ENCODE measurements at places on chromosomes 12 and 14.

DNA sequence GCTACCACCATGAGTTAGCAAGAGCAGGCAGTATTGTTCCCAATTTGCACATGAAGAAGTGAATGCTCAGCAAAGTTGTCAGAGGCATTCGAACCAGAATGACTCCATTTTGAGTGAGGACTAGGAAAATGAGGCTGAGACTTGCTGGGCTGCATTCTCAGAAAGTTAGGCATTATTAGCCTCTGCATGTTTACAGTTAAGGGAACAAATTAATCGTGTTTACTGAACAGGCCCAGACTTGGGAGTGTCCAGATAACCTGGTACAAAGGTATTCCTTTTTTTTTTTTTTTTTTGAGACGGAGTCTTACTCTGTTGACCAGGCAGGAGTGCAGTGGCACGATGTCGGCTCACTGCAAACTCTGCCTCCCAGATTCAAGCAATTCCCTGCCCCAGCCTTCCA, 22.5 kb upstream of the VWF start:
- DNase-seq, result no peak

GRCh38 chr12:18258929-18259328, 2.4 kb upstream of the PIK3C2G start:
- DNase-seq, result no peak

GRCh38 chr14:63046339-63047268, 1.3 kb upstream of the KCNH5 start:
- DNase-seq, result no peak

GRCh38 chr12:1069846-1070245, 78.8 kb downstream of the ERC1 start:
- no peak for DNase-seq

DNA sequence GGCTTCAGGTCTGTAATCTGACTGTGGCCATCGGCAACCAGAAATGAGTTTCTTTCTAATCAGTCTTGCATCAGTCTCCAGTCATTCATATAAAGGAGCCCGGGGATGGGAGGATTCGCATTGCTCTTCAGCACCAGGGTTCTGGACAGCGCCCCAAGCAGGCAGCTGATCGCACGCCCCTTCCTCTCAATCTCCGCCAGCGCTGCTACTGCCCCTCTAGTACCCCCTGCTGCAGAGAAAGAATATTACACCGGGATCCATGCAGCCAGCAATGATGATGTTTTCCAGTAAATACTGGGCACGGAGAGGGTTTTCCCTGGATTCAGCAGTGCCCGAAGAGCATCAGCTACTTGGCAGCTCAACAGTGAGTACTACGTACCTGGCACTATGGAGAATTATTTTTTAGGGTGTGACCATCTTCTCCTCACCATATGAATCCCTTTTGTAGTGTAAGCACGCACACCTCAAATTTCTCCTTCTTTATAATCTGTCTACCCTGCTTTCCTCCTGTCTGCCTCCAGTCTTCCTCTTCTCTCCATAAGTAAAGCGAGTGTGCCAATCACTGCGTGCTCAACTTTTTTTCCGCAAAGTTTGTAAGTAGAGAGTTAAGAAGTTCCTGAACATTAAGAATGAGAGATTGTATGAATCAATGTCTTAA, at the start of gene TPH2:
Gene TPH2 (plus strand): TSS at position 118 of the 658 bp plus-strand sequence. CDS start 142 bp downstream, at position 260.
- DNase-seq, result peak; percentile 49

GRCh38 chr14:46672128-46672527, 20.5 kb upstream of the RPL10L start:
- DNase-seq, result no peak

DNA sequence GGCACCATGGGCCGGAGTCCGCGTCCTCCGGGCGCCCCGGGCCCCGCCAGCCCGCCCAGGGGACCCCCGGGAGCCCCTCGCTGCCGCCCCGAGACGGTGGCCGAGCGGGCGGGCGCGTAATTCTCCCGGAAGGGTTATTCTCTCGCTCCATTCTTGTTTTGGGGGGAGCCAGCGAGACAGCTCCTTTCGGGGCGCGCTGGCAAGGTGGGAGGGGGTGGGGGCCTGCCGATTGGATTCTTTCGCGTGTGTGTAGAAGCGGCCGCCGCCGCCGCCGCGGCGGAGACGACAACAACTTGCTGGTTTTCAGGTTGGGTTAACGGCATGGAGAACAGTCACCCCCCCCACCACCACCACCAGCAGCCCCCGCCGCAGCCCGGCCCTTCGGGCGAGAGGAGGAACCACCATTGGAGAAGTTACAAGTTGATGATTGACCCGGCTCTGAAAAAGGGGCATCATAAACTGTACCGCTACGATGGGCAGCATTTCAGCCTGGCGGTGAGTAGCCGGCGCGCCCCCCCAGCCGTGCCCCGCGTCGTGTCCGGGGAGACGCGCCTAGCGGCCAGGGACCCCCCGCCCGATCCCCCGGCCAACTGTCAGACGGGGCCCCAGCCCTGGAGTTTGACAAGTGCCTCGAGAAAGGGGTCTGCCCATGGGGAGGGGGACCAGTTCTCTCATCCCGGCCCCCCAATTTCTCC, 755 bp downstream of the SETD1B start:
- DNase-seq, result no peak

DNA sequence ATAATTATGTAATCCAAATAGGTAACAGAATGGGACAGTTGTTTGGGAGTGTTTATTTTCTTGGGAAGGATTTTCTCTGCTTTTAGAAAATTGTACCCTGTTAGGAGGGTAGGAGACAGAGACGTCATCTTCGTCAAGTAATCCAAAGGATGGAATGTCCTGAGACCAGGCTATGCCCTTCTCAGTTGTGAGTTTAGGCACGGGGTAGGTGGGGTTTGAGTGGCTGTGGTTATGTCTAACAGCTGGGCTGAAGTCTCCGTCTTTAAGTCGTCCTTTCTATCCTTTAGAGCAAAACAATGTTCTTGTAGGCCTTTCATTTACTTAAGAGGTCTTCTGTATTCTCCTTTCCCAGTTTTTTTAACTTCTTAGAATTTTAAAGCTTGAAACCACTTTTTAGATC, 5.7 kb downstream of the SOCS2 start:
- no peak for DNase-seq

DNA sequence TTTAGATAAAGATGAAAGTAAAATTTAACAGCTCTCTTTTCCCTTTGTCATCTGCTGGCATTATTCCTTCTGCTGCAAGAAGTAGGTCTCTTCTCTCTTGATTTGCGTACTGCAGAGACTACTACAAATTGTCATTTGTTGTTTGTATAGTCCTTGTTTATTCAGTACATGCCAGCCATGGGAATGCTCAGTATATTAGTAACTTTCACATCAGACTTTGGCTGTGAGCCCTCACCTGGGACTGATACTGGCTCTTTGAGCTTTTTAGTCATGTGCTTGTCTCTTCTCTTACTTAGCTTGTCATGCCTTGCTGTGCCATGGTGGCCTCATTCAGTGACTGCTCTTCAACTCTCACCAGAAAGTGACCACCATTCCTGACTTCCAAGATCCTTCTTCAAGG, 169.8 kb downstream of the PRKCH start:
- no peak for DNase-seq

DNA sequence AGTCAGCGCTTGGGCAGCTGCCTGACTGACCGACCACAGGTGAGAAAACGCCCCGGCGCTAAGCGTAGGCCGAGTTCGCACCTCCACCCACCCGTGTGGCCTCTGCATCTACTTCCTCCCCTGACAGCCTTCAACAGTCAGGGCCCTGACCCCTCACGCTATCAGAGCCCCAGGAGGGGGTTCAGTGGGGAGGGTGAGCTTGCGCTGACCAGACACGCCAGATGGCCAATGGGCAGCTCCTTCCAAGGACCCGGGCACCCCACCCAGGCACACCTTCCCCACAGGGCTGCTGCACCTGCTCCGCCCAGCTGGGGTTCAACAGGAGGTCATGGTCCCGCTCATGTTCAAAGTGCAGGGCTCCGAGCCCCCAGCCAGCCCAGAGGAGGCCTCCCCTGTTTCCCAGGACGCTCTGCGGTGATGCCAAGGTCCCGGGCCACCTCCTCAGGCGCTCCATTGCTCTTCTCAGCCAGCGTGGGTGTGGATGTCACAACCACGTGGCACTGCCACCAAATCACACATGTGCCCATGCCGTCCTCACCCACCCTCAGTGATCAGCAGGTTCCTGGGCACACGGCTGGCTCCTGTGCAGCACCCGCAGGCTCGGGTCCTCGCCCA, 48.7 kb upstream of the BCL11B start:
- no peak for DNase-seq

- no peak for DNase-seq
Observed at GRCh38 chr12:97638739-97639138, 176.1 kb downstream of the RMST start.

DNA sequence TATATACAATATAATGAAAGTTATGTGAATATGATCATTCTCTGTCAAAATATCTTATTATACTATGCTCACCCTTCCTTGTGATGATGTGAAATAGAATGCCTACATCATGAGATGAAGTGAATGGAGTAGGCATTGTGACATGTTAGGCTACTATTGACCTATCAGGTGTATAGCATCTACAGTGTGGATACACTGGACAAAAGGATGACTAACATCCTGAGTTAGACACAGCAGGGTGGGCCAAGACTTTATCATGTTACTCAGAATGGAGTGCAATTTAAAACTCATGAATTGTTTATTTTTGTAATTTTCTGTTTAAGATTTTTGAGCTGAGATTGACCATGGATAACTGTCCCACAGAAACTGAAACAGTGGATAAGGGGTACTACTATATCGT, 53.4 kb upstream of the NAV3 start:
- DNase-seq, result no peak

DNA sequence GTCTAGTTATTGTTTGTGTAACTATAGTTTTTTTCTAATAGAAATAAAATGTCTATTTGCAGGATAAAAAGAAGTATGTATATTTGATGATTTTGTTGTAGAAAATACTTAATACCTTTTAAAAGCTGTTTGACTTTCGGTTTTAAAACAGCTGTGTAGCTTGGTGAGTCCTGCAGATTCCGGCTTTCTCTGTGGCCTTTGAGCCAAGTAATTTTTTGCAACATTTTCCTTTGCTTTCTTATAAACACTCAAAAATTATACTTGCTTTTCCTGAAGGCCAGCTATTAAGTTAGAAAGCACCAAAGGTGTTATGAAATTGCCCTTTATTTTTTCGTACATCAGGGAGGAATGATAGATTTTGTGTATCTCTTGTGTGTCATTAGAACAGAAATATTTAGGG, 63.6 kb downstream of the CRADD start:
- no peak for DNase-seq

DNA sequence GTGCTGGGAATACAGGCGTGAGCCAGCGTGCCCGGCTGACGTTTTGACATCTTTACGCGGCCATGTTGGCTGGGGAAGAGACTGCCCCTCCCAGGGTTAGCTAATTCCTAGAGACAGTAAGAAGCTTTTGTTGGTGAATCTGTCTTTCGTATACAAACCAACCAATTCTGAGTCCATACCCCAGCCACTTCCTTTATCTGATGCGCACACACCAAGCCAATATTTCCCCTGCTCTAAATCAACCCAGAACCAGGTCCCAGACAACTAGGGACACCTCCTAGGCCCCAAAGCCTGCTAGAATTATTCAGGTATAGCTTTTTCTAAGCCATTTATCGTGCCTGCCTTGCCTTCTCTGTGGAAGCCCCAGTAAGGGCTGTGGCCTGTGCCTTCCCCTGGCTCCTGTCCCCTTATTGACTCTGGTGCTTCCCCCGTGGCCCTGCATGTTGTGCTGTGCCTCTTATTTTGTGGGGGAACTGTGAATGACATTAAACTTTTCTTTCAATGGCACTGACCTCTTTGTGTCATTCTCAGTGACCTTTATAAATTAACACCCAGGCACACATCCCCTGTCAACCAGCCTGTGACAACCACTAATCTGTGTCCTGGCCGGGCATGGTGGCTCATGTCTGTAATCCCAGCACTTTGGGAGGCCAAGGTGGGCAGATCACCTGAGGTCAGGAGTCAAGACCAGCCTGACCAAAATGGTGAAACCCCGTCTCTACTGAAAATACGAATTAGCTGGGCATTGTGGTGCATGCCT, 10.7 kb upstream of the EVL start:
- DNase-seq, result no peak

DNA sequence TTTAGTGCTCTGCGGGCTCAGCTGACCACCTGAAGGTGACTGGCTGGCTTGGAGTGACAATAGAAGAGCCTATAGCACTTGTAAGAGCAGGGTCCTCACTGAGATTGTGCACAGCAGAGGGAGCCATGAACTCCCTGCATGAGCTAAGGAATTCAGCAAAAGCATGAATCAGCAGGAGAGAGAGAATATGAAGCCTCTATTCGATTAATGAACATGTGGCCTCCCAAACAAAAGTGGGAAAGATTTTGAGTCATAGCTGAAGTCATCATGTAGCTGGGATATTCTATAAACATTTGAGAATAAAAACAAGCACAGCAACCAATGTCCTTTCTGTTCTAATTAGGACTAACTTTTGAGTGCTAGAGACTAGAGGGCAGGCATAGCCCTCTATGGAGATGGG, 626.6 kb downstream of the DIO2 start:
- no peak for DNase-seq

DNA sequence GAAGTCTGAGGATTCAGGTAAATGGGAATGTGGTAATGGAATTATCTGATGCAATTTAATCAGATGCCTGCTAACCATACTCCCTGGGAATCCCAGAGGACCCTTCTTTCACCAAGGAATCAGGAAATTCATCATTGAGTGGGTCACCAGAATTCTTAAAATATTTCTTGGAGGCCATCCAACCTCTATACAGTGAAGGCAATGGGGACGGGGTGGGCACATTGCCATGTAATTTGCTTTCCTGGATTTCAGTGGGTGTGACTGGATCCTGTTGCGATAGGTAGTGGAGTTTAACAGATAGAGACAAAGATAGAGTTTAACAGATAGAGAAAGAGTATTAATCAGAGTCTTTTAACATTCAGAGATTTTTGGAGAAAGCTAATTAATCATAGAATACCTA, 394.4 kb downstream of the DAD1 start:
- no peak for DNase-seq

- no peak for DNase-seq
Observed at GRCh38 chr14:79328863-79329262, 882.4 kb downstream of the DIO2 start.

- DNase-seq, result no peak
Observed at GRCh38 chr12:33116284-33116683, 219.7 kb upstream of the PKP2 start.

DNA sequence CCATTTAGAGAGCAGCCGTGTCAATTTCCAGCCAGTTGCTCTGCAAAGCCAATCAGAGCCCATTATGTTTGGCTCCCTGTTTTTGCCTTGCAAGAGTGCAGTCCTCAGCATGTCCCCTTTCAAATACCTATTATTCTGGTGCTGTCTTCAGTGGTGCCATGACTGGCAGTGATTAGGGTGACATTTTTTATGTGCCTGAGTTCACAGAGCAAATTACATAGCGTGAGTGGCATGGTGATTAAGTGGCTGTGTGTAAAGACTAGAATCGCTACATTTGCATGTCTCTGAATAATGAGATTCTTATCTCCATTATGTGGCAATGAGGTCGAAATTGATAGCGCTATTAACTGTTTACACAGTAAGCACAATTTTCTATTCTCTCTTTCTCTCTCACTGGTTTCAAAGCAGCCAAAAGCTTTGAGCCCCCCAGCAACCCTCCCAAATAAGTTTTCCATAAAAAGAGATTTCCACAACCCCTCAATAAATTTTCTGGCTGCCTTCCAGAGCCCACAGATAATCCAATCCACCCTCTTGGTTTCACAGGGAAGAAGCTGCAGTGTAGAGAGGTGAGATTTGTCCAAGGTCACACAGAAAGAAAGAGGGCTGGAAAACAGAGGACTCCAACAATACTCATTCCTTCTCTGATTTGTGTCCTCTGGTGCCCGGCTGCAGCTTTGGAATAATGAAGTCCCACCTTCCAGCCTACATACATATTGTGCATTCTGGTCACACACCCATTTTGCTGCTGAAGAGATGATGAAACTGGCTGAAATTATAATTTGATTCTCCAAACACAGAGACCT, 58.8 kb upstream of the NUDT4 start:
- DNase-seq, result peak; percentile 81

GRCh38 chr12:48198672-48198971, 4.5 kb downstream of the OR10AD1 start:
- no peak for DNase-seq

Data from NCI-H774 (cell line).